Activated effector memory CD4-positive, alpha-beta T cell treated with anti-CD3 and anti-CD28 coated beads, Interleukin-2, amount 50 U/mL, for 16 hours (primary cell): ENCODE measurements at places on chromosomes 12 and 14.

DNA sequence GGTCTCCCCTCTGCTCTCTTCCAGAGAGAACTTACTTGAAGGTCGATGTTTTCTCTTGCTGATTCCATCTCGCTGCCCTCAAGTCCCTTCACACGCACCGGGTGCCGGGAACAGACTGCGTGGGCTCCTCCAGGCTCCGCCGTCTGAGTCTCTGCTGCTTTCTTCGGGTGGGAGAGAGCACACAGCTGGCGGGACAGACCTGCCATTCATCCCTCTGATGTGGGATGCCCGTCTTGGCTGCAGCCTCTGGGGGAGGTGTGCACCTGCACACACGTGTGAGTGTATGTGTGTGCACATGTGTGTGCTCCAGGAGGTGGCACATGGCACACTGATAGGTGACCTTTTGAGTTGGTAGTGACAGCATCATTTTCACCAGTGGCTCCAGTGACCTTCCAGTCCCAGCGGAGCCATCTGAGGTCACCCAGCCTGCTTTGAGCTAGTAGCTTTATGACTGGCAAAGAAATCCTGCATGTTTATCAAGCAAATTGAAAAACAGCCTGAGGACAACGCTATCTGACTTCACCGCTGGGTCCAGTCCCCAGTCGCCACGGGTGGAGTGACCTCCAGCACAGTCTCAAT is at the start of gene NINJ2:
Gene NINJ2 (minus strand): TSS at position 153 of the 579 bp plus-strand sequence. CDS start 85 bp downstream, at position 68.
- peak; percentile 76 for DNase-seq

- DNase-seq: no peak
Observed at GRCh38 chr12:69580074-69580473, 5.2 kb upstream of the CCT2 start.

DNA sequence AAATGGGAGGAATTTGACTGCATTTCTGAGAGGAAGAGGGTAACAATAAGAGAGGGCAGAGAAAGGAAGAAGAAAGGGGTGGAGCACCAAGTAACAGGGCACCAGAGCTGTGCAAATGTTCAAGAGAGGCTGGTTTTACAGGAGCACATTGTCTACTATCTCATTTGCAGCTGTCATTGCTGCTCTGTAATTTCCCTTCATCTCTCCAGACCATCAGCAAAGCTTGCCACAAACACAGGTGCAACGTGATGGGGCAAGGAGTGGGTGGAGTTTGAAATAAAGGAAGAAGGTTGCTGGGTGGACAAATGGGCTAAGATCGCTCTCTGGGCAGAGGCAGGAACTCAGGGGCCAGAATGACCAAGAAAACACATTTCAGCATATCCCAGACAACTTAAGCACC is 47.9 kb upstream of the PLEKHG6 start:
- DNase-seq: no peak

- DNase-seq: no peak
Observed at GRCh38 chr14:33528655-33529054, 422.2 kb downstream of the EGLN3 start.

DNA sequence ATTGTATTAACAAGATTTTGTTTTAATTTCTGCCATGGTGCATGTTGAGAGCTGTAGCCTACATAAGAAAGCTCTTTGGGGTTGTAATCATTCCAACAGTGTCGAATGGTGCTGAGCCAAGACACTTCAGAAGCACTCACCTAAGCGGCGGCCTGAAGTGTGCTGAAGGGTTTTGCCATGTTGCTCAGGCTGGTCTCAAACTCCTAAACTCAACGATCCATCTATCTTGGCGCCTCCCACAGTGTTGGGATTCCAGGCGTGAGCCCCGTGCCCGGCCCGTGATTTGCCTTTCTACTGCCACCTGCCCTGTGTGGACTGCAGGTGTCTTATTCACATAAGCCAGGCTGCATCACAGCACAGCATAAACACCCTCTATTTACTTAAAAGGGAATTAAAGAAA is 48.9 kb downstream of the AMN start:
- DNase-seq: no peak

DNA sequence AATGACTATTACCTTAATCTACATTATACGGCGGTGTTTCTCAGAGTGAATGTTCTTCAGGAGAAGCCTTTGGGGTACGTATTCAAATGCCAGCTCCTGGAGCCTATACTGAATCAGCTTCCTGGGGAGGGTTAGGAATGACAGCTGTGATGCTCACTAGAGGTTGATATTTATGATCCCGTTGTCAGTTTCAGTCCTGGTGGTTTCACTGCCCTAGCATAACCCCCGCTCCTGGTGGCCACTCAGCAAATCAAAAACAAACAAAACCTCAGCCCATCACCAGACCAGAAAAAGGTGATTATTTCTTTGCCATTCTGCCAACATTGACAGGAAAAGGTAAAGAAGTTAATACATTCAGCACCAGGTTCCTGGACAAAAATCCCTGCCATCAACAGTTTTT is 136.5 kb upstream of the CRY1 start:
- no peak for DNase-seq

DNA sequence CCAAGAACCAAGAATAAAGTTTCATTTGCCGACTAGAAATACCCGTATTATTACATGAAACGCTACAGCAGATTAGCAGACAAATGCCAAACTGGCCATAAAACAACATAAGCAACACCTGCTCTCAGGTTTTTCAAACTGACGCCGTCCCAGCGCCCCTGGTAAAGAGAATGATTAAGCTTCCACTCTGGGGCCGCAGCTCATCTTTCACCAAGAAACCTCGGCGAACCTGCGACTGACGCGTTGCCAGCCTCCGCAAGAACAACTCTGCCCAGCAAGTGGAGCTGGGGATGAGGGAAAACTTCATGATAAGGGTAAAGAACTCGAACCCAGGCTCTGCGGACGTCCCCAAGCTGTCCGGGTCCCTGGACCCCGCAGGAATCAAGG is 530 bp downstream of the ARL1 start:
- DNase-seq: no peak

DNA sequence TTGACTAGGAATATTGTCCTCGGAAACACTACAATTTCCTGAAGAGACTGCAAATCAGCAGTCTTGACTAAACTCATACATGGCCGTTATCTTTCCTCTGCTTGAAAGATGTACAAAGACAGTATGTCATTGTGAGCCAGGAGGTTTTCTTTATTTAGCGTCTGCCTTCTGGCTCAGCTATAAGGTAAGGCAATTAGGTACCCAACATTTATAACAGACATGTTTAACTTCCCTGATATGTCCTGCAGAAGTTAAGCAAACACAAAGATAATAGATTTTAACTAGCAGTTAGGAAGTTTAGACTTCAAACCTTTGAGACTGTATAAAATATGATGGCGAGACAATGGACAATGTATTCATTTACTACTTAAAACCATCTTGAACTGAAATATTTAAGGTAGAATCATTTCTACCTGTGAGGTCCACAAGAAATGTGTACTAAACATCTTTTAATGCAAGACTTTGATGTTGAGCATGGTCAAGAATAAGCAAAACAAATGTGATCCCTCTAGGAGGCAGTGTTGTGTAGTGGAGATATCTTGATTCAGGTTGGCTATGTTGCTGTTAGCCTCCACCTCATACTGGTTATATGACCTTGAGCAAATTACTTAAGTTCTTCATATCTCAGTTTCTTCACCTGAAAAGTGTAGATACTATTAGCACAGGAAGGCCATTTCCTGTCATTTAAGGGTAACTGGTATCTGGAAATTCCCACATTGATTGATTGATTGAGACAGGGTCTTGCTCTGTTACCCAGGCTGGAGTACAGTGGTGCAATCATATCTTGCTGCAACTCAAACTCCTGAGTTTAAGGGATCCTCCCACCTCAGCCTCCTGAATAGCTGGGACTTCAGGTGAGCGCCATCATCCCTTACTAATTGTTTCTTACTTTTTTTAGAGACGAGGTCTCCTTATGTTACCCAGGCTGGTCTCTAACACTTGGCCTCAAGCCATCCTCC is 96.3 kb upstream of the EEA1 start:
- DNase-seq: no peak

DNA sequence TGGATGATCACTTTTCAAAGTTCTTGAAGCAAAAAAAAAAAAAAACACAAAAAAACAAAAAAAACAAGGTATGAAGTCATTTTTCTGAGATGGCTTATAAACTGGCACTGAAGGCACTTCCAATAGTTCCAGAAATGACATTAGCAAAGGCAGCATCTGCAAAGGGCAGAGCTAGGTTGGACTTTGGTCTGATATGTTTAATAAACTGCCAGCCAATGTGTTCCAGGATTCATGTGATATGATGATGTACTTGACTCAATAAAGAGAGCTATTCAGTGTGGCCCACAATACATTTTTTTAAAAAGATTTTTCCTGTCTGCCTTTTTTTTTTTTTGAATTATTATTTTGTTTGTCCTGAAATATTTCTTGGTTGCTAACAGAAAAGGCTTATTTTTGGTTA is 79.6 kb downstream of the VRK1 start:
- no peak for DNase-seq

DNA sequence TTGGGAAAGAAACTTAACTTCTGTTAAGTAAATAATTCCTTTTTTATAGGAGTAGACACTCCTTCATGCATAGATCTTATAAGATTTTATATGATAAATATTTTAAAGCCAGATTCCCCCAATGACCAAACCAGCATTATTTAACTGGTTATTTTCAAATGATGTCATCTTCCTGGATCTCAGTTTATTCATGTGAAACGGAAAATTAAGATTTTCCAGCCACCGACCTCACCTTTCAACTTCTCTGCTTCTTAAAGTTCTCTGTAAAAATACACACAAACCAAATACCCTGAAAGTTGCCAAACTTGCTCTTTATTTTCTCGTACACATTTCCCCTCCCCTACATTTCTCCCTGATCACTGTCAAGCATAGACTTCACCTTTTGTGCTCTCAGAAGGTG is 364.2 kb downstream of the GALC start:
- DNase-seq: no peak

GRCh38 chr14:20608383-20609110 is 17.4 kb upstream of the RNASE12 start:
- DNase-seq: no peak

DNA sequence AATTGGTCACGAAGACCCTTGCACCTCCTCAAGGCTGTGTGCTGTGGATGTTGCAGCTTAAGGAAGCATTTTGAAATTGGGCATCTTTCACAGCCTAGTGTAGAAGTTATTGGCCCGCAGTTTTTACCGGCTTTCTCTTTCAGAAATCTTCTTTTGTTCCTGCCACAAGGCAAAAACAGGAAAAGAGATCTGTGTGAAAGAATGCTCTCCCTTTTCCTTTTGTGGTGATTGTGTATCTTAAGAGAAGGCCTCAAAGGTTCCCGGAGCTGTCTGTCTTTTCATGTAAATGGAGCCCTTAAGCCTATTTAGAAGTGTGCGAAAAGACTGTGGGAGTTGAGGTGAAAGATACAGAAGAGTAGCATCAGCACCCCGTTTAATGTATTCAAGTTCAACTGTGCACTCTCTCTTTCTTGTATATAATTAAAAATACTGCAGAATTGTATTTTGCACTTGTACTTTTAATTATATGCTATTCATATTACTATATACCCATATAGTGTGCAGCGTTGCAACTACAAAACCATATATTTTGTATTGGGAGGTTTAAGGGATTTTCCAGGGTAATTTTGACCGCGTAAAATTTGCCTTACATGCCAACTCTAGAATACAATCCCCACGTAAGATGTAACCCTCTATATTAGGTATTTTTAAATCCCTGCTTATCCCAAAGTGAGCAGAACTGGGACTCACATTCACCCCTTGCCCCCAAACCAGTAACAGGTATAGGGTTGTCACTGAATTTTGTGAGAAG is 441.7 kb downstream of the RAD51B start:
- no peak for DNase-seq

DNA sequence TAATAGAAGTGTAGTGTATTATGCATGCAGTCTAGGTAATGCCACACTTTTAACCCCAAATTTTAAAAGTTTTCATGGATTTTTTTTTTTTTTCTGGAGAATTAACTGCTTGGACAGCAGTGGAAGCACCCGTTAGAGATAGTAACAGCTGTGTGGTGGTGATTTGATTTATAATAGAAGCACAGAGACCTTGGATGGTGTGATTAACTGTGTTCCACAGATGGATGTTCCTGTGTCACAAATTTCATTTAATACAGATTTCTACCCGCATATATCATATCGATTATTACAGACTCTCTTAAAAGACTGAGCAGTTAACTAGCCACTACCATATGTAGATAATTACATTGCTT is 47.0 kb downstream of the IFT81 start:
- no peak for DNase-seq

GRCh38 chr12:94638521-94638920 is 11.8 kb downstream of the TMCC3 start:
- DNase-seq: no peak

DNA sequence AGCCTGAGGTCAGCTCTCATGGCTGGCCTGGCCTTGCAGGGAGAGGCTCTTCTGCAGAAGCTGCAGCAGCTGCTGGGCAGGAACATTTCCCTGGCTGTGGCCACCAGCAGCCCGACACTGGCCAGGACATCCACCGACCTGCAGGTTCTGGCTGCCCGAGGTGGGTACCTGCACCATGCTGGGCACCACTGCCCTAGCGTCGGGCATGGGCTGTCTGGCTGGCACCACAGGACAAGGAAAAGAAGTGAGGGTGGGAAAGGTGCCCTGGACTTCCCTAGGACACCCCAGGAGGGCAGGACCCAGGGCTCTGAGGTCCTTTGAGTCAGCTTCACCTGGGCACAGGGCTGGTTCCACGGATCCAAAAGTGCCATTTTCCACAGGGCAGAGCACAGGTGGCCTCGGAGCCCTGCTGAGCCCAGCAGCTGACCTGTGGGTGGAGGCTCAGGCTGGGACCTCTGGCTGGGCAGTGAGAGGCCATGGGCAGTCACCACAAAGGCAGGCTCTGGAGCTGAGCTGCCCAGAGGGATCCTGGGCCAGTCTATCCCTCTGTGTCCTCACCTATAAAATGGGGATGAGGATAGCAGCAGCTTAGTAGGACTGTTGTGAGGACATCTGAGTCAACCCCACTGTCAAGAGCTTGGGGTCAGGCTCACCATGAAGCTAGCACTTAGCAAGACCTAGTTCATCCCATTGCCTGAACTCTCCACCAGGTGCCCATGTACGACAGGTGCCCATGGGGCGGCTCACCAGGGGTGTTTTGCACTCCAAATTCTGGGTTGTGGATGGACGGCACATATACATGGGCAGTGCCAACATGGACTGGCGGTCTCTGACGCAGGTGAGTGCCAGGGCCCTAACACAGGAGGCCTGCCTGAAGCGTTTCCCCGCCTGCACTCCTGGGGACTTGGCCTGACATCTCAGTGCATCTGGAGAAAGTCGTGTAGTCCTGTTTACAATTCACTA is 4.9 kb downstream of the PLD4 start:
- DNase-seq: peak; percentile 38

DNA sequence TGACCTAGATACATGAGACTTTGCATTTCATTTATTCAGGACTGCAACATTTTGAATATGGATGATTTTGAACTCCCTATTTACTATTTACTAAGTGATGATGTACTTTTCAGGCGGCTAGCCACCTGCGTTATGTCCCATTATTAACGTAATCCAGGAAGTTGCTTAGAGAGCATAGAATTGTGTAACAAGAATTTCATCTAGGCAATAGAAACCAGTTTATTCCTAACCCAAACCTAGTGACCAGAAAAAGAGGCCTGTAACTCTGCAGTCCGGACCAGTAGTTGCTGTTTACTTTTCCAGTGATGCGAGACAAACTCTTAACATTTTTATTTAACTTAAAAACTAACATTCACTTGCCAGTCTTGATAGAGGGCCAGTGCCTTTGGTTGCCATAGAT is 12.3 kb downstream of the NUDT4 start:
- no peak for DNase-seq

GRCh38 chr12:12796171-12796570 is 10.7 kb downstream of the APOLD1 start:
- no peak for DNase-seq
